Eye (tissue), 1 donor: ENCODE measurements at places on chromosomes 3 and 15.

DNA sequence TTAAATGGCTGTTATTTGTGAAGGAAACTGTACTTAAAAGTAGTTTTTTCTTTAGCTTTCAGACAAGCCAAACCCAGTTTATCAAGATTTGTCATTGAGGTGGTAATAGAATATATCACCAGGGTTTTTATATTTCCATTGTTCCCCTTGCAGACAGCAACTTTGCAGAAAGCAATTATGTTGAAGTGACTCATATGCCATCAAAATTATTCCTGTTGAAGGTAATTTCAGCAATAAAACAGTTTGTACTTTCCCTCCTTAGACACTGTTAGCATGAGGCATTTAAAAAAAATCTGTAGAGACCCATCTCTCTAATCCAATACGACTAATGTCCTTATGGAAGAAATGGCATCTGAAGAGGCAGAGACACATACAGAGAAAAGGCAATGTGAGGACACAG is 219.0 kb downstream of the NFKBIZ start:
- no peak for DNase-seq

GRCh38 chr3:133295199-133295901 is 104.5 kb upstream of the BFSP2 start:
- DNase-seq: no peak

DNA sequence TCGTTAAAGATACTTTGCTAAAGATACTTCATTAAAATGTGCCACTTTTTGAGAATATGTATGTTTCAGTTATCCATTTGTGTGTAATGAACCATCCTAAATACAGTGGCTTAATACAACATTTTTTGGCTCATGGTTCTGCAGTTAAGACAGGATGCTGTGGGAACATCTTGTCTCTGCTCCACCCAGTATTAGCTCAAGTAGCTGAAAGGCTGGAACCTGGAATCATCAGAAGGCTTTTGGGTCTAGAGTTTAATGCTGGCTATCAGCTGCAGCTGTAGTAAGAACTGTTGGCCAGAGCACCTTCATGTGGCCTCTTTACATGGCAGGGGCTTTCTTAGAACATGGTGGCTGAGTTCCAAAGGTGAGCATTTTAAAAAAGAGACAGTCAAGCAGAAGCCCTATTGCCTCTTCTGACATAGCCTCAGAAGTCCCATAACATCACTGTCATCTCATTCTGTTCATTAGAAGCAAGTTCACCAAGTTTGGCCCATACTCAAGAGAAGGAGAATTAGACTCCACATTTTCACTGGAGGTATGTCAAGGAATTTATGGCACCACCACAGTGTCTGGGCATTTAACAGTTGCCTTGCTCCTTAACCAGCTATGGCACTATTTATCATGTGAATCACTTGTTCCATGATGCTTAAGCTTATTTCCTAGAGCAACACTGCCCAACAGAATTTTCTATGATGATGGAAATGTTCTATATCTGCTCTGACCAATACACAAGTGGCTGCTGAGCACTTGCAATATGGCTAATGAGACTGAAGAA is 70.4 kb upstream of the PDZRN3 start:
- no peak for DNase-seq

GRCh38 chr3:113804661-113805060 is 33.9 kb upstream of the GRAMD1C start:
- DNase-seq: no peak

- no peak for DNase-seq
Measured at GRCh38 chr15:75059607-75060006, 36.2 kb downstream of the PPCDC start.

- peak; percentile 60 for DNase-seq
Measured at GRCh38 chr15:48084759-48085590, 35.8 kb upstream of the SLC24A5 start.

- DNase-seq: no peak
Measured at GRCh38 chr3:73148206-73148605, 86.7 kb downstream of the EBLN2 start.

GRCh38 chr3:190261015-190261414 is 61.2 kb downstream of the CLDN1 start:
- no peak for DNase-seq

DNA sequence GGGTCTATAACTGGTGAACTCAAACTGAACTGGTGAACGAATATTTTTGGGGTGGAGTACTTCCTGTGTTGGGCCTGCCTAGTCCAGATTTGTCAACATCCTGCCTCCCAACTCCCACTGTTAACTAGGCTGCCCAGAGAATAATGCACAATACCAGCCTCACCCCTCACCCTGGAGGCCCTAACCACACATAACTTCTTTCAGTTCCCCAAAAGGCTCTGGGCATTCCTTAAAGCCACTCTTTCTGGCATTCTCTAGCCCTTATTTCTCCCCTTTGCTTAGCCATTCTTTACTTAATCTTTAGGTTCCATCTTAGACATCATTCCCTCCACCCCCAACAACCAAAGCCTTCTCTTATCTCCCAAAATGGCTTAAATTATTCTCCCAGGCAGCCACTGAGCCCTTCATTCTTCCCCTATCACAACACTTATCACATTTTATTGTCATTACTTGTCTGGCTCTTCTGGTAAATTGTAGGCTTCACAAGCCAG is 9.1 kb upstream of the SEC11A start:
- DNase-seq: no peak

GRCh38 chr3:69445024-69445423 is 59.1 kb upstream of the FRMD4B start:
- DNase-seq: no peak

DNA sequence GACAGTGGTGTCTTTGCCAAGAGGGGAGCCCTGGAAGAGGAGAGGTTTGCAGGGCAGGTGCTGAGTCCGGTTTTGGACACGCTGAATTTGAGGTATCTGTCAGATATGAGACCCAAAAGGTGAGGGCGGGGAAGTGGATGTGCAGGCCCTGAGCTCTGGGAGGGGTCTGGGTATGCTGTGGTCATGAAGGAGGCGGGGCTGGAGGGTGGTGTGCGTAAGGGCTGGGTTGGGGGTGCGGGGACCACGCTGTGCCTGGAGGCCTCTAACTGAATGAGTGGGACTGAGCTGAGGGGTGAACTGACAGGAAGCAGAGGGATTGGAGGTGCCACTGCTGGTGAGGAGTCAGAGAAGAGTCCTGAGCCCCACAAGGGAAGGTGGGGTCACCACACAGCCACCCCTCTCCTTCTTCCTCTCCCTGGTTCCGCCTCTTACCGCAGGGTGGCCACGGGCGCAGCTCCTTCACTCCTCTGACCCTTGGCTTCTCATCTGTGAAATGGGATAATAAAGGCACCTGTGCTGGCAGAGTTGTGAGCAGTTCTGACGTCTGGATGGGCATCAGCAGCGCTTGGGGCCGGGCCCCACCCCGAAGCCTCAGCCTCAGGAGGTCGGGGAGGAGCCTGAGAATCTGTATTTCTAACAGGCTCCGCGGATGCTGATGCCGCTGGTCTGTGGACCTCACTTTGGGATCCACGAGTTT is 28.8 kb downstream of the PSTPIP1 start:
- DNase-seq: no peak

- no peak for DNase-seq
Measured at GRCh38 chr15:27855137-27855536, 244.0 kb downstream of the OCA2 start.

DNA sequence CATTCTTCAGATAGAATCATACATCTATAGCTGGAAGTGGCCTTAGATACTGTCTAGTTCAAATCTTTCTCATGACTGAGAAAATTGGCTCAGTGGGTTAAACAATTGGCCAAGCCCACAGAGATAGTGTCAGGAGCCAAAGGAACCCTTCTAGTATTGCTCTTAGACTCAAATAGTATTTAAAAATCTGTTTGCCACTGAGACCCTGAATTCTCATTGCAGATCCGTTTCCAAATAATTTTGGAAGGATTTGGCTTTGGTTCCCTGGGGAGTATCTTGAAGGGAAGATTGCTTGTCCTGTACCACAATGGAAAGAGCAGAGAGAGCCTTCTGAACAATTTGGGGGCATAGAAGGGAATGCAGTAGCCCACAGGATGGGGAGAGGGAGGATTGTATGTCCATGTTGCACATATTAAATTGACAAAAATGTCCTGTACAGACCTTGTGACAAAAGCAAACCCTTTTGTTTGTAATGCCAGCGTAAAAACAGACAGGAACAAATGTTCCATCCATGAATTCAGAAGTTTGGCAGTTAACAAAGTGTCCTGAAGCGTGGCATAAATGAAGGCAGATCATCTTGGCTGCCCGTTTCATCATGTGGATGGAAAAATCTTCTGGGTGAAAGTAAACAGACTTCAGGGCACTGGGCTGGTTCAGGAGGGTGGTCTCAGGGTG is 156.4 kb upstream of the RASGRP1 start:
- DNase-seq: no peak

DNA sequence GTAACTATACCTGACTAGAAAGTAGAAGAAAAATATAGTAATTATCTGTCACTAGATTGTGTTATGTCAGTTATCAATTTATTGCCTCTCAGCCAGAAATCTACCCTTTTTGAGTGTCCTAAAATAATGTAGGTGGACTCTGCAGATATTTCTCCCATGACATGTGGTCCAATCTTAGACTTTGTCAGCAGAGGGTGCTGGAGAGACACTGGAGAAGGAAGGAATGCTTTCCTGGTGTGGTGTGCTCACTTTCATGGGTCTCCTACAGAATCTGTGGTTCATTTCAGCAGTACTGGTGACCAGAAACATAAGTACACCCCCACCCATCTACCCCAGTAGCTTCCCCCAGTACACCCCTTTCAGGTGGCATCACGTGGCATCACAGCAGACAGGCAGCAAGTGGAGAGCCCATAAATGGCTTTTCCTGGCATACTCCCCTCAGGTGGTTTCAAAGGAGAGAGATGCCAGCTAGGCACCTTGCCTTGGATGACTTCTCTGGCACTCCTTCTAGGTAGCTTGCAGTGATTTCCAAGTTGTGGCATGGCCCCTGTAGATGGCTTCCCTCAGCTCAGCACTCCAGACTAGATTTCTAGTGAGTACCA is 114.7 kb downstream of the GADL1 start:
- DNase-seq: no peak

DNA sequence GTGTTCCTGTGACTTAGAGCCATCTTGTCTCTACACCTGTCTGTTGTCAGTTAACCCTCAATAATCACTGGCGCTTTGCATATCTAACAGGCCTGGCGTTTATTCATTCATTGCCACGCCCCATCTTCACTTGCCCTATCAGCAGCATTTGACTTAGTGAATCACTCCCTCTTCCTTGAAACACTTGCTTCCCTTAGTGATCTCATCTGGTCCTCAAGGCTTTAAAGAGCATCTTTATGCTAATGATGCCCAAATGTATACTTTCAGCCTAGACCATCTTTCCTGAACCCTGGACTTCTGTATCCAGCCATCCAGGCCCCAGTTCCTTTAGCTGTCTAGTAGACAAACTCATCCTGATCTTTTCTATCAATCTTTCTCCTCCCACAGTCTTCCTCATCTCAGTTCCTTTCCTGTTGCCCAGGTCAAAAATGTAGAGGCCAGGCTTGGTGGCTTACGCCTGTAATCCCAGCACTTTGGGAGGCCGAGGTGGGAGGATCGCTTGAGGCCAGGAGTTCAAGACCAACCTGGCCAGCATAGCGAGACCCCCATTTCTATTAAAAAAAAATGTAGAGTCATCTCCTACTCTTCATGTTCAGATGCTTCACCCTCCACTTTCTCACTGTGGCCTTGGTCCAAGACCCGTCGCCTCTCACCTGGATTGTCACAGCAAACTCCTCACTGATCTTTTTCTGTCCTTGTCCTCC is 1.4 kb upstream of the IGDCC4 start:
- DNase-seq: no peak

DNA sequence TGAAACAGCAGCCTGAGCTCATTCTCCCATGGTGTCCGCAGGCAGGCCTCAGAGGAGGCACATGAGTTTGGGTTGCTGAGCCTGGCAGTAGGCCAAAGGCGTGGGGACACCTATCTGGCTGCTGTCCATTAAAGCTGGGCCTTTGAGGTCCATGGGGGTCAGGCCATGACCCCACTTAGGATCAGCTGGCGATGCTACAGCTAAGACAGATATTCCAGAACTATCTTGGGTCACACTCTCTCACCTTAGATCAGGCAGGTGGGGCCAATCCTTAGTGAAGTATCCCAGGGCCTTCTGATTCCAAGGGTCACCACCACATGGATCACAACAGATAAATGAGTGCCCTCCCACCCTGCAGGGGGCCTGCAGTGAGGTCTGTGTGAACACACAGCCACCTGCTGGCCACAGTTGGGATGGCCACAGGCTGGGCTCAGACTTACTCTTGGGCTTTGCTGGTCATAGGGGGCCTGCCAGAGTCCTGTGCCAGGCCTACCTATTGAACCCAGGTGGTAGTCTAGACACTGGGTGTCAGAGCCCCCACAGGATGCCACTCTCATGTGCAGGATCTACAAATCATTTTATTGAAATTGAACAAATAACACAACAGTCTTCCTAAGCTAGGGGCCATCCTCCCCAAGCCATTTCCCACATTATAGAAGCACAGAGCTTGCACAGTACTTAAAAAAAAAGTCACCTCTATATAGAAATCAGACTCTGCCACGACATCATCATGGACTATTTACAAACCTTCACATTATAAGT is 2.0 kb upstream of the HYAL2 start:
- DNase-seq: peak; percentile 86

GRCh38 chr3:195080571-195081151 is 190.3 kb downstream of the XXYLT1 start:
- peak; percentile 70 for DNase-seq

GRCh38 chr15:42371096-42371495 is 11.8 kb downstream of the CAPN3 start:
- DNase-seq: no peak

DNA sequence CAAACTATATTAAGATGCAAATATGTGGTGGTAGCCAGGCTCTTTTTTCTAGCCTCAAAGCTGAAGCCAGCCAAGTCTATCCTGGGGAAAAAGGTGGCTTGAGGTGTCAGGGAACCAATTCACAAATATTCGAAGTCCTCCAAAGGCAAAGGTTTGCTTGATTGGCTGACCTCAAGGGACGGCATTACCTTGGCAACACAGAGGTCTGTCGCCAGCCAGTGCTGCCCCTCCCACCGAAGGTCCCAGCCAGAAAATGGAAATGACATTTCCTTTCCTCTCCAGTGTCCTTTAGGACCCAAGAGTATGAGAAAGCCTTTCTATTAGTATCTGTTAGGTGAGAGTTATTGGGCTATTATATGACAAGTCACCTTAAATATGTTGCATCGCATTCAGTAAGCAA is 96.0 kb upstream of the LIMD1 start:
- no peak for DNase-seq

DNA sequence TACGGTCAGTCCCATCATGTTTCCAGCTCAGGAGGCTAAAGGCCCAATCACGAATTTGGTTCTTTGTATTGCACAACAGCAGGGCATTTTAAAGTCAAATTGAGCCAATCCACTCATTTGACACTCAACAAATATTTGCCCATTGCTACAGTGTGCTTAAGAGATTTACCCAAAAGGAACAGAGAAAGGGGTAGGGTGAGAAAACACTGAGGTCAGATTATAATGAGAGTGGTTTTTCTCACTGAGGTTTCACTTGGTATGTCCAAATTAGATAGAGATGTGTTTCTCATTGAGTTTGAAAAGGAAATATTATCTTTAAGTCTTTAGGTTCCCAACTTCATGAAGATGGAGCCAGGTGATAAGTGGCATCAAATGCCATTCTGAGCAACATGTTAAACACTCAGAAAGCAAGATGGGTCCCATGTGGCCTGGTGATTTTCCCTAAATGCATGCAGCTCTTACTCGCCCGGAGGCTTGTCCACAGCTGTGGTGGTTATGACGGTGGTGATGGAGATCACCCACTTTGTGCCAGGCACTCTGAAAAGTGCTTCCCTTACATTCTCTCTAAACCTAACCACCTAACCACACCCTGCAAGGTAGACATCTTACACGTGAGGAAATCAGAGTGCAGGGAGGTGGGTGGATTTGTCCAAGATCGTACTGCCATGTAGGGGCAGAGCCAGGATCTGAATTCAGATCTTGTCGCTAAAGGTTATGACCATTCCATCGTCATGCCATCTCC is 31.2 kb upstream of the USP3 start:
- no peak for DNase-seq
